ENCODE measurements at places on chromosomes 4 and X.

- DNase-seq: no peak
These were observed 224.5 kb upstream of the TAPT1 start for GRCh38 chr4:16450724-16451123.

DNA sequence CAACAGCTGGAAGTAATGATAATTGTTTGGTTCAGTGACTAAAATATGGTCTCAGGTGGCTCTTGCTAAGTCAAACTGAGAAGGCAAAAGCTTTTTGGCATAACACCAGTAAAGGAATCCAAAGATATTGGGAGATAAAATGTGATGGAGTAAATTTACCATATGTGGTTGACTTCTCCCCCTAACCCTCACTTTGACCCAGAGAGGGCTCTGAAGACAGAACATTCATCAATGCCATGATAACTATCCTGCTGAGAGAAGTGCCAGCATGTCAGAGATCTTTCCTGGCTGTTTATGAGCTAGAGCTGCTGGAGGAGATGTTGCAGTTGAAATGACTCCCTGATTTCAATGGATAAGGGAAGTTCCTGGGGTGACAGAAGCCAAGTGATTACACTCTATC, 213.4 kb downstream of the SPCS3 start:
- DNase-seq: no peak

DNA sequence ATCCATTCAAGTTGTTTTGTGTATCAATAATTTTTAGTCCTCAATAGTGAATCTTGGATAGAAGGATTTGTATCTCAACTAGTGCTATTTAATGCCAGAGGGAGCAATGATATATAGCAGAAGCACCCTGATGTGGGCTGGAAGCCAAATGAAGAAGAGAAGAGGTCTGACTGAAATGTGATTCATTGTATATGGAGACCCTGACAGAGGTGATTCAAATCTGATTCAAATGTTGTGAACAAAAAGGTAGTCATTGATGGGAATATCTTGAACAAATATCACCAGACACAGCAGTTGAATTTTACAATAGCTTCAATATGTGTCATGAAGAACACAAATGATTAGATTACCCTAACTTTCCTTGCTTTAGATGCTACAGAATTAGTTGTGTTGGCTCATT, 27.5 kb upstream of the SULT1B1 start:
- DNase-seq: no peak

- DNase-seq: no peak
These were observed 14.3 kb downstream of the ZRSR2 start for GRCh38 chrX:15804563-15804962.

- DNase-seq: no peak
These were observed 9.8 kb upstream of the UTP3 start for GRCh38 chr4:70678383-70678999.

DNA sequence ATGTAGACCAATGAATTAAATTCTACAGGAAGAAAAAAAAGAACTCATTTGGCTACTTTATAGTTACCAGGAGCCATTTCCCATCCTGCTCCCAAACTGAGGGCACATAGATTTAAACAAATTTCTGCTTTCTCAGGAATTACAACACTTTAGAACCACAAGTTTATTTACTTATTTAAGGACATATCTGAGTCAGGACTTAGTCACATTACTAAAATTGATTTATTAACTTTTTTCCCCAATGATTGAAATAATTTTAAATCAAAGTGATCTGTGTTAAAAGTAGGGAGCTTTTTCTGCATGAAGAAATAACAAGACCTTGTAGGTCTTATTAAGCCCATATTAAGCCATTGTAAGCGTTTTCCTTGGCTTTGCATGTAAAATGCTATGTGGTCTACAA, 291.0 kb upstream of the HAND2 start:
- DNase-seq: no peak
